Epithelial cell of proximal tubule (primary cell): ENCODE measurements at places on chromosomes 7 and 10. TPM values are rescaled to one million over a fixed set of nuclear protein-coding genes. Genes with fewer than 3 reads are reported as not detected.

Gene CTAGE4
- 2.8 and 3.8 TPM in 2 replicates for total RNA-seq

Gene TSPAN13
- total RNA-seq = 21.7 and 25.8 TPM in 2 replicates

Gene SPDYE2B
- total RNA-seq = not detected in 2 replicates

Gene TUBAL3
- not detected in 2 replicates for total RNA-seq

Gene CPED1
- total RNA-seq = 0.80 and 2.1 TPM in 2 replicates

Gene TMEM236
- 0.07 and 0.17 TPM in 2 replicates for total RNA-seq

Gene NME8
- not detected in 2 replicates for total RNA-seq

Gene CYP3A7
- total RNA-seq = 0.12 TPM in 1 of 2 replicates, not detected in the other
